ENCODE measurements at places on chromosomes 4 and X.

- no peak for DNase-seq
Observed at GRCh38 chrX:124726881-124727280, 380.5 kb downstream of the SH2D1A start.

DNA sequence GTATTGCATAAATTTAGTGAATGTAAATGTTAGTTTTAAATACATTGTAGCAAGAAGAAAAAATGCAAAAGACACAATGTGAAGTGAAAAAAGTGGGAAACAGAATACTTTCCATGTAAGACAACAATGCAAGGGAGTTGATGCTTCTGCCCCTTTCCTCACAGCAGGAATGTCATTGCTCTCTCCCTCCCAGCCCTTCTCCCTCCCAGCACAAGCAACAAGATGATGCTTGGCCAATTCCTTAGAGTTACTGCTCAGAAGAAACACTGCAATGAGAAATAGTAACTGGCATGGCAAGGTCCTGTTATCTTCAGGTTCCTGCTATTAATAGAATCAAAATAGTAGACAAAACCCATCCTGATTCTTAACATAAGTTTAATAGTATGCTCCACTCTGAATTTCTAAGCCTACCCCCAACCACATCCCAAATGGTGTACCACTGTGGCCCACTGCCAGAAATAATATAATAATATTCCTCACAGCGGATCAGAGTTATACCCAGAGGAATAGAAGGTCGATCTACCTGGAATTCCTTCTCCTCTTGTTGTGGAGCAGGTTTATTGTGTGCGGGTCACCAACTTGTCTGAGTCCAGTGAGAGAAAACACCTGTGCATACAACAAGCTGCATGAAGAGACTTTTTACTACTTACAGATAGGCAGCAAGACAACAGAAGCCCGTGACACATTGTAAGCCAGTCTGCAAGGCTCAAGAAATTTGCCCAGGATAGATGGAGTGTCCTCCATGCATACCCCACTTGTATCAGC lies 69.8 kb upstream of the SLC7A11 start:
- DNase-seq: no peak

DNA sequence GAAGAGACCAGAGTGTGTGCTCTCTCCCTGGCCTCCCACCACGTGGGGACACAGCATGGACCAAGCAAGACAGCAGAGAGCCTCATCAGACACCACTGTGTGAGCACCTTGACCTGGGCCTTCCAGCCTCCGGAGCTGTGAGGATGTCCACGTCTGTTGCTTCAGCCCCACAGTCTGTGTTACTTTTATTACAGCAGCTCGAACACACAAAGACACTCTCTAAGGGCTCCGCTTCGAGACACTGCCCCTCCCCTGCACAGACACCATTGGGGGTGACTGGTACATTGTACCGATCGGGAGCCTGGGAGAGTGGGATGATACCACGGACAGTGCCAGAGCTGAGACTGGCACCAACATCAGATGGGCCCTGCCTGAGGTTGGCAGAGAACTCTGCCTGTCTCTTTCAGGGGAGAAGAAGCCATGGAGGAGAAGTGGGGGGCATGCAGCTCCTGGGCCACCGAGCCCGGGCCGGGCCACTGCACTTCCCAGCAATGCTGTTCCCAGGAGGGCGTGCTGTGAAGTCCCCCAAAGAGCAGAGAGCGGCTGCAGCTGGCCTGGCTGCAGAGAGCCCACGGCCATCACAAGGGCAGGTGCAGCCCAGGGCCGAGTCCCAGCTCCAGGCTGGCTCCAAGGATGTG lies 48.1 kb upstream of the HMX1 start:
- no peak for DNase-seq

GRCh38 chrX:16958356-16958755 lies 11.9 kb downstream of the REPS2 start:
- DNase-seq: no peak

DNA sequence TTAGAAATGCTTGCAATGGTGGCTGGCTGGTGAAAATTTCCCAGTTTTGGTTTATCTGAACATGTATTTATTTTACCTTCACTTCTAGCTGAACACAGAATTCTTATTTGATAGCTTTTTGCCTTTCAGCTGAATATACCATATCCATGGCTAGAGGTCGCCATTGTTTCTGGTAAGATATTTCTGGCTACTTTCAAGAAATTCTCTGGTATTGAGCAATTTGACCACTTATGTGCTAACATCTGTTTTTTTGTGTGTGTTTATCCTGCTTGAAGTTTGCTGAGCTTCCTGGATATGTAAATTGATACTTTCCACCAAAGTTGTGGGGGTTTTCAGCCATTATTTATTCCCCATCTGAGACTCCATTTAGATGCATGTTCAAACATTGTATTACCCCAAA lies 75.4 kb downstream of the FBXW7 start:
- DNase-seq: no peak

- DNase-seq: no peak
Observed at GRCh38 chr4:152185786-152186550, 349.9 kb downstream of the FBXW7 start.

DNA sequence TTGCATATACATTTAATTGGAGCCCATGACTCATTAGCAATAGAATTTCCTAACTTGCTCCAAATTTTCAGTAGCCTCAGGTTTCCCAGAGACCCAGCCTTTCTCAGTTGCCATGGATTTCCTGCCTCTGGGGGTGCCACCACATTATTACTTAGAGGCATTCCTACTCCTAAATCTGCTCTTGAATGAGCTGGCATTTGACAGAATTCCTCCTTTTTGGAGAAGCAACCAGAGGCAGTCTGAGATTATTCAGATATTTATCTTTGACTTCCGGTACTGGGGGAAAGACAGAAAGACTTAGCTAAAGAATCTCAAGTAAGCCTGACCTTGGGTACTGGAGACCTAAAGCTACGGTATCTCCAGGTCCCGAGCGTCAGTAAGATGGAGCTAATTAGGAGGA lies 76.3 kb downstream of the DCHS2 start:
- no peak for DNase-seq

GRCh38 chr4:137881641-137882040 lies 349.3 kb upstream of the PCDH18 start:
- no peak for DNase-seq

GRCh38 chr4:141563723-141564122 lies 72.7 kb upstream of the IL15 start:
- no peak for DNase-seq

DNA sequence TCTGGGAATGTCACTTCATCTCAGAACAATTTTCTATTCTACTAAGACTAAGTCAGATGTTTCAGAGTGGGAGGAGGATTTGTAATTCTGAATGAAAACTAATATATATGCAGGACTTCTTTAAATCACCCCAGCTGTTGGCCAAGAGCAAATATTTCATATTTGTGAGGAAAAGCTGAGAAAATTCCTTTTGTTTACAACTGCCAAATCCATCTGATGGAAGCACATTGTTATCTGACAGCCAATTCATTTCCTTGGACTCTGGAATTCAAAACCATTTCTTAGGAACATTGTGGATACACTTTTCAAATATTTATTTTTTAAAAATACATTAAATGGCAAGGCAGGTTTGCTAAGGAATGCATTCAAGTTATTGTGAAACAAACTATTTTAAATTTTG lies 8.0 kb downstream of the SLIT2 start:
- no peak for DNase-seq

GRCh38 chr4:172692701-172693100 lies 475.9 kb upstream of the GALNT7 start:
- DNase-seq: no peak

DNA sequence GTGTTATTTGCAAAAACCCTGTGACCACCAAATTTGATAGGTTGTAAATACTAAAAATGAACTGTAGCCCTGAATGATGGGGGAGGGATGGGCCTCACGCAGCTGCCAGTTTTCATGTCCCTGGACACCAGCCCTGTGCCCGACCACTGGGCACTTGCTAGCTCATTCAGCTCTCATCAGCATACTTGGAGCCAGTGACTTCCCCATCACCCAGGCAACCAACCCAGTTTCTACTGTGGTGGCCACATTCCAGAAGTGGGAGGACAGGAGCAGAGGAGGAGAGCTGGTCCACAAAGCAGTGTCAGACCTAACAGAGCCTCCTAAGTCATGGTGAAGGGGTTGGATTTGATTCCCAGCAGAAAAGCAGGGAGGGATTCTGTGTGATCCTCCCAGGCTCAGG lies 128.2 kb downstream of the CPEB2 start:
- DNase-seq: no peak

DNA sequence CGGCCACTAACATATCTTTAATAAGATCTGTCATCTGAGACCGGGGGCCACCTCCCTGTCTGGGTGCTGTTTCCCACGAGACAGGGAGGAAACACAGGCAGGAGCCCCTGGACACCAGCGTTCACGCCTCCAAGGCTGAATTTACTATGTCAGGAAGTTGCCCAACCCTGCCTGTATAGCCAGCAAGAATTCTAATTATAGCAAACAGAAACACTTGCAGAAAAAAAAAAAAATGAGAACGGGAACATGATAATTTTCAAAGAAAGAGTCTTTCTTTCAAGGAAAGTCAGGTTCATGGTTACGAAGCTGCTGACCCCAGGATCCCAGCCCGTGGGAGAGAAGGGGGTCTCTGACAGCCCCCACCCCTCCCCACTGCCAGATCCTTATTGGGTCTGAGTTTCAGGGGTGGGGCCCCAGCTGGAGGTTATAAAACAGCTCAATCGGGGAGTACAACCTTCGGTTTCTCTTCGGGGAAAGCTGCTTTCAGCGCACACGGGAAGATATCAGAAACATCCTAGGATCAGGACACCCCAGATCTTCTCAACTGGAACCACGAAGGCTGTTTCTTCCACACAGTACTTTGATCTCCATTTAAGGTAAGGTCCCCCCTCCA lies at the start of gene IL3RA:
Gene IL3RA, plus strand, starts transcription at position 455 of the 613 bp plus-strand sequence. CDS start 4,981 bp downstream, outside the sequence.
- peak; percentile 50 for DNase-seq

- DNase-seq: peak; percentile 47
Observed at GRCh38 chr4:5821665-5822358, 71.1 kb downstream of the CRMP1 start.

DNA sequence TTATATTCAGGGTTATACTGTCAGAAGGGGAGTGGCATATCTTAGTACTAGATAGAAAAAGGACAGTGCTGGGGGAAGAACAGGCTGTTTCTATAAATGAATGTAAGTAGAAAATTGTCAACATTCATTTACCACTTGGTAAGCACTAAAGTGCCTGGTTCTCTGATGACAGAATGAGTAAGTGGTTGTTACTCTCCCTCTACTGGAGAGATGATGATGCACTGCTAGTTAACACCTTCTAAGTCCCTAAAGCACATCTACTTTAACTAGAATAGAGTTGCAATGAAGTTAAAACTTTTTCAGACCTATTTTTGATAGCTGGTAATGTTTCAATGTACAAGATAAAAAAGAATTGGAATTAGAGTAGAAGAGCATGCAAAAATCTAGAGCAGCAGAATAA lies 214.5 kb downstream of the KLHL4 start:
- DNase-seq: no peak

DNA sequence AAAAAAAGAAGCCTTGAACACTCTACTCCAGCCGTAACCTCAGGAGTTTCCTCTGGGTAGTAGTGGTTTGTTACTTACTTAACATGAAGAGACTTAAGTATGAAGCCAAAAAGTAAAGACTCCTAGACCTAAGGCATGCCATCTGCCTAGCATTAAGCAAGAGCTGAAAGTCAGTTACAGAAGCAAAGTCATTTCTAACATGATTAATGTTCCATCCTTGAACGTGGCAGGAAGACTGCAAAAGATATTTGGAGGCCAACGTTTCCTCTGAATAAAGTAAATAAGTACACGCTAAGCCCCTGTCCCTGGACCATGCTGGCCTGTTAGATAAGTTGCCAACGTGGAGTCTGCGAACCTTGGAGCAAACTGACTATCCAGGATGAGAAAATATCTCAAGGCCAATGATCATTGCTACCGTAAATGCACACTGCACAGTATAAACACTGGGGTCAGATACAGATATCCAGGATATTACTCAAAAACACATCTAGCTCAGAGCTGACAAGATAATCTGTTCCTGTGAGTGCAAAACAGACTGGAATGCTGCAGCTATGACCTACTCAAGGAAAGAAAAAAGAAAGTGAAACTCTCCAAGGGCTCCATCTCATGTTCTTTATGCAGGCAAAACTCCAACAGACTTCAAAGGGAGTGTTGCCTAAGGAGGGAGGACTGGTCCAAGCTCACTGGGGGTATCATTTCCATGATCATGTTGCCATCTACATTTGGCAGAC lies 255.8 kb downstream of the COL25A1 start:
- no peak for DNase-seq

Data from Right ventricle myocardium inferior (tissue), 1 donor.